ENCODE measurements at places on chromosomes 3 and 15.

GRCh38 chr3:103786296-103786695, 1351.5 kb downstream of the ZPLD1 start:
- DNase-seq: no peak
- H3K4me3 ChIP-seq: no peak overlapping the region
- H3K36me3 ChIP-seq: no peaks in the 10 kb centered on the region
- no peaks in the 10 kb centered on the region for H3K4me1 ChIP-seq

- no peaks in the 10 kb centered on the region for H3K36me3 ChIP-seq
- peak overlapping the region; percentile 20 for H3K27ac ChIP-seq
- no peak overlapping the region for H3K4me3 ChIP-seq
- peak; percentile 41 for DNase-seq
- no peaks in the 10 kb centered on the region for H3K27me3 ChIP-seq
These were observed 125.9 kb downstream of the ATP10A start for GRCh38 chr15:25737218-25737643.

- no peaks in the 10 kb centered on the region for H3K36me3 ChIP-seq
- no peak overlapping the region for H3K4me3 ChIP-seq
- H3K27me3 ChIP-seq: peaks cover 14% of the 10 kb centered on the region
- no peak for DNase-seq
- no peak overlapping the region for H3K27ac ChIP-seq
- H3K4me1 ChIP-seq: no peaks in the 10 kb centered on the region
These were observed 65.6 kb upstream of the SLC6A1 start for GRCh38 chr3:10926811-10927521.

DNA sequence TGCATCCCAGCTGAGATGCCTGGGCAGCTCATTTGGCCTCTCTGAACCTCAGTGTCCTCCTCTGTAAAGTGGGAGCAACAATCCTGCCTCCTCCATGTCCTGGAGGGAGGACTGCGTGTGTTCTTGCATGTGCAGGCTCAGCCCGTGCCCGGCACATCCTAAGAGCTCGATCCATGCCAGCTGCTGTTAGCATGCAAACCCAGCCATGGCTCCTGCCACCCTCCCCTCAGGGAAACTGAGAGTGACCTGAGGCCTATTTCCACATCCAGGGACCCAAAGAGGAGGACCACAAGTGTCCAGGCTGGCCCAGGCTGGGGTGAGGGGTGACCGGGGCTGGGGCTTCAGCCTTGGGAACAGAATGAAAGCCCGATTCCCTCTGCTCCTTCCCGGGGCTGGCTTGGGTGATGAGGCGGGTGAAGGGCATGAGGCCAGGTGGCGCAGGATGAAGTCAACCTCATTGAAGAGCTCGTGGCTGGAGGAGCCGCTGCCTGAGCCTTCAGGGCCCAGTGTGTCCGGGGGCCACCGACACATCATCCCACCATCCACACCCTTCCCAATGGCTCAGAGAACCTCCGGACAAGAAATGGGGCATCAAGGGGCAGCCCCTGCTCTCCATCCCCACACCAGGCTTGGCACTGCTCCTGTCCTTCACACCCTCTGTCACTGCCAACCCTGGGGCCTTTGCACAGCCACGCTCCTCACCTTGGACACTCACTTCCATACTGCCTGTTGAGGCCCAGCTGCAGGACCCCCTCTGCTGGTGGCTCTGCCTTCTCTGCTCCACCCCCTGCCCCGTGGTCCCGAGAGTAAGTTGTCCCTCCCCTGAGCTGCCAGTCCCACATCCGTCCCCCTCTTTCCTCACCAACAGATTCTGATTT, 42.5 kb downstream of the ADAMTS7 start:
- DNase-seq: no peak
- H3K27me3 ChIP-seq: no peaks in the 10 kb centered on the region
- H3K27ac ChIP-seq: no peak overlapping the region
- no peak overlapping the region for H3K4me3 ChIP-seq

GRCh38 chr3:141405025-141405424, 36.7 kb downstream of the ZBTB38 start:
- peak; percentile 82 for DNase-seq
- H3K4me3 ChIP-seq: no peak overlapping the region
- no peaks in the 10 kb centered on the region for H3K27me3 ChIP-seq
- H3K4me1 ChIP-seq: peaks cover 47% of the 10 kb centered on the region
- H3K36me3 ChIP-seq: peaks cover 35% of the 10 kb centered on the region
- peak overlapping the region; percentile 100 for H3K27ac ChIP-seq

- no peak for DNase-seq
- no peak overlapping the region for H3K27ac ChIP-seq
- H3K4me1 ChIP-seq: peaks cover 12% of the 10 kb centered on the region
- H3K4me3 ChIP-seq: no peak overlapping the region
These were observed 719.4 kb upstream of the CFAP20DC start for GRCh38 chr3:59769127-59769750.

GRCh38 chr3:42381551-42382082, 28.8 kb downstream of the LYZL4 start:
- H3K27me3 ChIP-seq: no peaks in the 10 kb centered on the region
- H3K4me1 ChIP-seq: no peaks in the 10 kb centered on the region
- H3K36me3 ChIP-seq: no peaks in the 10 kb centered on the region

DNA sequence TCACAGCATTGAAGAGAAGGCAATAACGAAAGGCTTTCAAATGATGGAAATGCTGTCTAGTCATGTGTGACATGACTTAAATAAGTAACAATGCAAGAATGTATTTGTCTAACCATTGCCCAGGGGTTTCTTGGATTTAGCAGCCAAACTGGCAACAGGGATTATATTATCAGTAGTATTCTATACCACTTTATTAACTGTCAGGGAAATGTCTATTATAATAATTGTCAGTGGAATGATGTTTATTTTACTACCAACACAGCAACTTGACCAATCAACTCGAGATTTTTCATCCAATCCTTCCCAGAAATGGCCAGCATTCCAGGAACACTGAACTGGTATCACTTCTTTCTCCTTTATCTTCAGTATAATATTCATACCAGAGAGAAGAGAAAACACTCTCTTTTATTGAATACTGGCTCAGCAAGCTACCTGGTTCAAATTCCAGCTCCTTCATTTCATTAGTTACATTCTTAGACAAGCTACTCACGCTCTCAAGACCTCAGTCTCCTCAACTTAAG, 66.2 kb downstream of the FOXP1 start:
- H3K36me3 ChIP-seq: no peaks in the 10 kb centered on the region
- DNase-seq: no peak
- H3K27me3 ChIP-seq: no peaks in the 10 kb centered on the region
- H3K27ac ChIP-seq: no peak overlapping the region

GRCh38 chr15:62950462-62950931, 92.0 kb upstream of the TPM1 start:
- no peak overlapping the region for H3K27ac ChIP-seq
- DNase-seq: no peak
- peaks cover 3% of the 10 kb centered on the region for H3K4me1 ChIP-seq
- no peak overlapping the region for H3K4me3 ChIP-seq
- H3K27me3 ChIP-seq: peaks cover 2% of the 10 kb centered on the region

DNA sequence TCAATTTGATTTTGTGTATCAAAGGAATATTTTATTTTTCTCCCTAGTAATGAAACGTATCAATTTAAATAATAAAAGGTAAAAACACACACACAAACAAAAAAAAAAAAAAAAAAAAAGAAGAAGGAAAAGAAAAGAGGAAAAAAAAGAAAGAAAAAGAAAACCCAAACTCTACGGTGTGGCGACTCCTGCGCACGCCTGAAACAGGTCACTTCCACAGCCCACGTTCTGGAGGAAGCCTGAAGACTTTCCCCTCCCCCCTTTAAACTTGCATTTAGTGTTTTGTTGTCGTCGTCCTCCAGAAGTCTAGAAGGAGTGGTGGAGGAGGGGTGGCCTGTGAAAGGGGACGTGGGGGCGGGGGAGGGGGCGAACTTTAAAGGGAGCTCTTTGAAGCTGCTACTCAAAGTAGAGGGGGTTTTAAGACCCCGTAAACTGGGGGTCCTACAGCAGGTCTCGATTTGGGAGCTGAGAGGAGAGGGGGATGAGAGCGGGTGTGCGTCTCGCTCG, 2.3 kb upstream of the TLE3 start:
- H3K27ac ChIP-seq: no peak overlapping the region
- no peak overlapping the region for H3K4me3 ChIP-seq
- H3K4me1 ChIP-seq: peaks cover 18% of the 10 kb centered on the region
- H3K36me3 ChIP-seq: no peaks in the 10 kb centered on the region
- H3K27me3 ChIP-seq: peaks cover 22% of the 10 kb centered on the region

GRCh38 chr15:64452988-64453688, 7.2 kb upstream of the ZNF609 start:
- H3K36me3 ChIP-seq: peaks cover 9% of the 10 kb centered on the region
- peaks cover 14% of the 10 kb centered on the region for H3K4me1 ChIP-seq
- H3K27me3 ChIP-seq: no peaks in the 10 kb centered on the region
- H3K27ac ChIP-seq: no peak overlapping the region
- peak; percentile 33 for DNase-seq

DNA sequence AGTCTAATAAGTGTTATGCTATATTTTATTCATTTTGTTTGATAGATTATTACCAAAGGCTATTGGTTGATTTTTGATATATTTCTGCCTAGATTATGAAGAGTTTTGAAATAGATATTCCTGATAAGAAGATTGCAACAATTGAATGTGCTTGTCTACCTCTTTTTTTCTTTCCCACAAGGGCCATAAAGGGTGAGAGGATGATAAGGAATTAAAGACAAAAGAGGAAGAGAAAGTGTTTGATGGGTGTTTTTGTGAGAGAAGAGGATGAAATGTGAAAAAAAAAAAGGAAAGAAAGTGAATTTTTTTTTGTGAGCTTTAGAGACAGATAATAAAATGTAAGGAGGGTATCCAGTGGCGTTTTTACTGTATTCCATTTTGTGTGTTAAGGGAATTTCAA, 244.4 kb downstream of the CHST2 start:
- no peaks in the 10 kb centered on the region for H3K36me3 ChIP-seq
- no peak for DNase-seq
- H3K27ac ChIP-seq: no peak overlapping the region

DNA sequence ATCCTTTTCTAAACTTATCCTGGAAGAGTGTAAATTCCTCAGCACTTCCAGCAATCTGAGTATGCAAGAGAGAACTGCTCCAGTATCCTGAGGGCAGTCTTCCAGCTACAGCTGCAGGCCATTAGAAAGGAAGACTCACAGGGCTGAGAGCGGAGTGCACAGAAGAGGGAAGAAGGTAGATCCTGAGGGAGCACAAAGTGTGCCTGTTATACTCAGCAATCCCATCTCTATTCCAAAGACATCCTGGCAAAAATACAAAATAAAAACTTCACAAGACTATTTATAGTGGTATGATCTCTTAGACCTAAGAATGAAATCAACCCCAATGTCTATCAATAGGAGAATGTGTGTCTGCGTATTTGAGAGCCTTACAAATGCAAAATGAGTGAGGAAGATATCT, 292.0 kb downstream of the ZIC1 start:
- no peak for DNase-seq
- H3K4me3 ChIP-seq: no peak overlapping the region
- no peaks in the 10 kb centered on the region for H3K4me1 ChIP-seq
- H3K27me3 ChIP-seq: no peaks in the 10 kb centered on the region
- H3K27ac ChIP-seq: no peak overlapping the region

- H3K36me3 ChIP-seq: no peaks in the 10 kb centered on the region
- no peak overlapping the region for H3K27ac ChIP-seq
- no peak overlapping the region for H3K4me3 ChIP-seq
These were observed 53.0 kb downstream of the LSAMP start for GRCh38 chr3:116392291-116392690.

DNA sequence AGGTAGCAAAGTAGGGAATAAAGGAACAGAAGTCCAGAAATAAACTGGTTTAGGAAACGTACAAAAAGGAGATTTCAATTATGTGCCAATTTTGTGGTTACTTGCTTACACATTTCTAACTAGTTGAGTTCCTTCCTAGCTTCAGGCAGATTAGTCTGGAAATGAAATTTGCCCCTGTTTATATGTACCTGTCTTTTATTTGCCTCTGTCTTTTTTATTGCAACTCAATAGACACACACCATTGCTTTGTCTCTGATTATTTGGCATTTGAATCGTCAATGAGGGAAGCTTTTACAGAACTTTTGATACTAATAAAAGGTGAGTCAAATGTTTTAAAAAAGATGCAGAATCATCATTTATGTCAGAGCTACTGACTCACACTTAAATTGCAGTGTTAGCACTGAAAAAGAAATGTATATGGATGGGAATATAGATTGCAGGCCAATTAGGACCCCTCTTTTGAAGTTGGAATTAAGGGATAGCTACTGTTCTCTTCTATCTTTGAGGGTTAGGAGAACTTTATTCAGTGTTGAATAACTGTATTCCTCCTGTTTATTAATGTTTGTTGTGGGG, 60.5 kb downstream of the TRAK1 start:
- no peak overlapping the region for H3K4me3 ChIP-seq
- H3K36me3 ChIP-seq: no peaks in the 10 kb centered on the region
- DNase-seq: no peak
- no peak overlapping the region for H3K27ac ChIP-seq

- no peak for DNase-seq
- H3K4me3 ChIP-seq: no peak overlapping the region
- H3K27me3 ChIP-seq: no peaks in the 10 kb centered on the region
- no peak overlapping the region for H3K27ac ChIP-seq
These were observed 4.2 kb upstream of the EFCAB12 start for GRCh38 chr3:129432671-129433070.

DNA sequence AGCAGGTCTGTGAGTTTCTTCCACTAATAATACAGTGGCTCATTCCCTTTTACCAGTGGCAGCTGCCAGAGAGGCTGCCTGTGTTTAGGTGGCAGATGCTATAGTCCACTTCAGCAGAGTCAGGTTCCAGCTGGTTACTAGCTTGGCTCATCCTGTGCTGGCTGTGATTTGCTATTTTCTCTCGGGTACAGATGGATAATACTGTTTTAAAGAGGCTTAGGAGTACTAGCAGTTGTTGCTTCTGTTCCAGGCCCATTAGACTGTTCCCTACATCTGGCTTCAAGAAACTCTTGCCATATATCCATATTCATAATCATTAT, 41.0 kb downstream of the ZNF609 start:
- no peak overlapping the region for H3K27ac ChIP-seq
- H3K27me3 ChIP-seq: no peaks in the 10 kb centered on the region
- H3K4me1 ChIP-seq: peaks cover 15% of the 10 kb centered on the region
- no peak overlapping the region for H3K4me3 ChIP-seq
- H3K36me3 ChIP-seq: peaks cover 23% of the 10 kb centered on the region

GRCh38 chr15:100073982-100074381, 267.8 kb downstream of the ADAMTS17 start:
- DNase-seq: no peak
- no peak overlapping the region for H3K4me3 ChIP-seq
- H3K27me3 ChIP-seq: no peaks in the 10 kb centered on the region

GRCh38 chr3:81758275-81758674, 3.2 kb downstream of the GBE1 start:
- peaks cover 4% of the 10 kb centered on the region for H3K36me3 ChIP-seq
- peak; percentile 77 for DNase-seq
- no peaks in the 10 kb centered on the region for H3K27me3 ChIP-seq

- H3K4me1 ChIP-seq: no peaks in the 10 kb centered on the region
- no peaks in the 10 kb centered on the region for H3K27me3 ChIP-seq
- H3K4me3 ChIP-seq: no peak overlapping the region
- no peaks in the 10 kb centered on the region for H3K36me3 ChIP-seq
- H3K27ac ChIP-seq: no peak overlapping the region
- DNase-seq: no peak
These were observed 344.6 kb upstream of the UBE2E2 start for GRCh38 chr3:22858486-22858885.

GRCh38 chr15:46222826-46223225, 588.0 kb downstream of the SQOR start:
- no peaks in the 10 kb centered on the region for H3K27me3 ChIP-seq
- no peak for DNase-seq
- no peaks in the 10 kb centered on the region for H3K4me1 ChIP-seq
